ENCODE measurements at places on chromosomes 13 and 19. TPM values are rescaled to one million over a fixed set of nuclear protein-coding genes. Genes with fewer than 3 reads are reported as not detected.

TYROBP gene
- total RNA-seq, result not detected

CYP2F1 gene
- not detected for total RNA-seq

GRCh38 chr19:50314724-50315708 lies 14.2 kb downstream of the KCNC3 start:
- DNase-seq, result no peak

DNA sequence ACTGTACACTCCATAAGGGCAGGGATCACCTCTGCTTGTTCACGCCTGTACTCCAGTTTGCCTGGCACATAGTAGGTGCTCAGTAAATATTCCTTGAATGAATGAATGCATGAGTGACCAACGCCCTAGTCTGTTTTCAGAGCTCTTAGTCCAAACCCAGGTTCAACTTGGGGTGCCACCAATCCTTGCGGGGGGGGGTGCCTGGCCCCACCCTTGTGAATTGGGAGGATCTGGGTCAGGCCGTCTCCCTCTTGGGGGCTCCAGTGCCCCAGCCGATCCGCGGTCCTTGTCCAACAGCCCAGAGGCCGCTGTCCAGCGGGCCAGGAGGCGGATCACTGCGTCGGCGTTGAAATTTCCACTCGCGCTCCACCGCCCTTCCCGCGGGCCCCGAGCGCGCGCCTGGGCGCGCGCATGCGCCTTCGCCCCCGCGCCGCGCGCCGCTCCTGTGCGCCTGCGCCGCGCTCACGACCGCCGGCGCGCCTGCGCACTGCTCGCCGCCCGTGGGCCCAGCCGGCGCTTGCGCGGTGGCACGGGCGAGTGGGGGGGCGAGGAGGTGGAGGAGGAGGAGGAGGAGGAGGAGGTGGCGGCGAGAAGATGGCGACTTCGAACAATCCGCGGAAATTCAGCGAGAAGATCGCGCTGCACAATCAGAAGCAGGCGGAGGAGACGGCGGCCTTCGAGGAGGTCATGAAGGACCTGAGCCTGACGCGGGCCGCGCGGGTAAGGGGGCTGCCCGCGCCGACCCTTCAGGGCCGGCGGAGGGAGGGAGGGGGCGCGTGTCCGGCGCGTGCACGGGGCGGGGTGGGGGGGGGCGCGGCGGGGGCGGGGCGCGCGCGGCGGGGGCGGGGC lies at the start of gene CRTC1:
TSS of gene CRTC1 (plus strand) at position 572 of the 849 bp plus-strand sequence. CDS start at position 595, 23 bp downstream.
- DNase-seq, result peak; percentile 79

- no peak for DNase-seq
These were observed at the start of gene CACNG6 for GRCh38 chr19:53991224-53992113. TSS of gene CACNG6 (plus strand) at chr19:53991637. CDS start at chr19:53992878, 1,241 bp downstream.

DNA sequence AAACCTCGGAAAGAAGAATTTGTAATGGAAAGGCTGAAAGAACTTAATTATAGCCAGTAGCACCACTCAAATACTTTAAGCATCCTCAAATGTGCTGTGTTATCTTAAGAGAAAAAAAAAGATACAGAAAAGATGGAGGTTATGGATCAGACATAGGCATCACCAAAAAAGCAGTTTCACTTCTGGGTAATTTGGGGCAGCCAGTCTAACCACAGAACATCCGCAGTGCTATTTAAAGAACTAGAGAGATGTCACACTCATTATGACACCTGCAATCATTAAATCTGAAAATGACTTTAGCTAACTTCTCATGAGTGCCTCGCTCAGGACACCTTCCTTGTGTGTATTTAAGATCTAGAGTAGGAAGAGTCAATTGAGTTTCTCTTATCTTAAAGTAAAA lies 211.8 kb downstream of the RBM26 start:
- no peak for DNase-seq

DNA sequence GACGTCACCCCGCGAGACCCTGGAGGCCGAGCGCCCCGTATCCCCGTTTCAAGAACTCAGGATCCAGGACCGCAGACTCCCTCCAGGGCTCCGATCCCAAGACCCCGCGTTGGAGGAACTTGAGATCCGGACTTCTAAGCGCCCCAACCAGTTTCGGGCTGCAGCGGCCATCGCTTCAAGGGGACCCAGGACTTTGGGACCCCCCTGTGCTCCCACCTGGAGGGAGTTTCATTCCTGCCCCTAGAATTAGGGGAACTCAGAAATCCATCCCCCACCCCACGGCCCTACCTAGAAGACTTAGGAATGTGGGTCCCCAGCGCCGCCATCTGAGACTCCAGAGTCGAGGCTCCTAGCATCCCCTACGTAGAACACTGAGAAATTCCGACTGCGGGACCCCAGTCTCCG lies 400 bp downstream of the PLEKHG2 start:
- DNase-seq, result no peak

GRCh38 chr13:26760832-26761582 lies 421 bp upstream of the GPR12 start:
- DNase-seq, result no peak

DNA sequence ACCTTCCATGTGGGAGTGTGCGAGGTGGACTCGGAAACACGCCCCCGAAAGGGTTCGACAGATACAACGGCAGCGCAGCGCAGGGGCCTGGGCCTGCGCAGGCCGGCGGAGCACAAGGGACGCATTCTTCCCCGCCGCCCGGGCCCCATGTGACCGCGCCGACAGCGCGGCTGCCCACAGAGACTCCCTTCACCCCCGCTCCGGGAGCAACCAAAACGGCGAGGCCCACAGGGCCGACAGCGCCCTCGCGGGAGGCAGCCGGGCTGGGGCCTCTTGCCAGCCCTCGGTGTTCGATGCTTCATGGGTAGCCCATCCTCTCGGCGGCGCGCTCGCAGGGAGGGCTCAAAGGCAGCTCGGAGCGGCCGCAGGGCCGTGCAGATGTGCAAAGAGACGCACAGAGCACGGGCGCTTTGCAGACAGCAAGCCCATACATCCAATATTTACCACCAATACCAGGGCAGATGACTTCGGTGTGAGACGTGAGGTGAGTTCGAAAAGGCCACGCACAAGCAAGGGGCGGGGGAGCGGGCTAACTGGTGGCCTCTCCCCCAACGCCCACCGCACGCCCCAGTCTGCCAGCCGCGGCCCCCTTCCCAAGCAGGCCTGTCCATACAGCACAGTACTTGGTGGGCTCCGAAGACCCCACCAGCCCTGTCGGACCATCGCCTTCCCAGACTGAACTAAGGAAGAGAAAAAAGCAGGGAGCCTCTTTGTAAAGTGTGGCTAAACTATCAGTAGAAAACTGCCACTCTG lies 89.9 kb downstream of the CRYL1 start:
- no peak for DNase-seq

GRCh38 chr19:27392027-27392632 lies 1820.8 kb downstream of the UQCRFS1 start:
- no peak for DNase-seq

GRCh38 chr19:54461210-54461609 lies 2.4 kb downstream of the LENG9 start:
- DNase-seq, result no peak

GRCh38 chr19:34962687-34963572 lies 1.1 kb downstream of the ZNF792 start:
- DNase-seq, result peak; percentile 5

DNA sequence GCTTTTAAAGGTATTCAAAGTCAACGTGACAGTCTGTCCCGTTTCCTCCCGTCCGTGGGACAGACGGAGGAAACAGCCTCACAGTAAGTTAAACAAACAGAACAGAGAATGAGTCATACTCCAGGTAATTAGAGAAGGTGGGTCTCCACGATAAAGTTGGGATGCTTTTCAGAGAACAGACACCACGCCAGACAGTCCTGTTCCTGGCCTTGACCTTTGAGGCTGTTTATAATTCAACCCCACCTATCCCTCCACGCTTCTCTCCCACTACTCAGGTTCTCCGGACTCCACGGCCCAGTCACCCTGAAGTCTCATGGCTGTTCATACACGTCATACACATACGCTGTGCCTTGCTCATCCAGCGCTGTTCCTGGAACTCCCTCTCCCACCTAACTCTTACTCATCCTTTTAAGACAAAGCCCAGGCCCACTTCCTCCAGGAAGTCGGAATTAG lies 42.5 kb downstream of the ARHGEF18 start:
- peak; percentile 77 for DNase-seq
